ENCODE measurements at places on chromosomes 3 and 15.

GRCh38 chr3:194761384-194761783, 75.7 kb downstream of the FAM43A start:
- DNase-seq, result peak; percentile 53

- DNase-seq, result no peak
Observed at GRCh38 chr15:75867449-75867848, 24.2 kb downstream of the UBE2Q2 start.

DNA sequence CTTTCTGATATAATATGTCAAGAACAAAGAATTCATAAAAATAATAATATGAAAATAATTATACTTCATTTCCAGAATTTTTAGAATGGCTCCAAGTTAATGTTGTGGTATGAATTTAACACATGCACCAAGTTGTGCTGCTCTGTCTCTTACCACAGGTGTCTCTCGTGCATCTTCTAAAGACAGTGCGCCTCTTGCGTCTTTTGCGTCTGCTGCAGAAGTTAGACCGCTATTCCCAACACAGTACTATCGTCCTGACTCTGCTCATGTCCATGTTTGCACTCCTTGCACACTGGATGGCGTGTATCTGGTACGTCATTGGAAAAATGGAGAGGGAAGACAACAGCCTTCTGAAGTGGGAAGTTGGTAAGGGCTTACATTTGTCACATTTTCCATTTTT, 246.6 kb downstream of the KCNH8 start:
- no peak for DNase-seq

DNA sequence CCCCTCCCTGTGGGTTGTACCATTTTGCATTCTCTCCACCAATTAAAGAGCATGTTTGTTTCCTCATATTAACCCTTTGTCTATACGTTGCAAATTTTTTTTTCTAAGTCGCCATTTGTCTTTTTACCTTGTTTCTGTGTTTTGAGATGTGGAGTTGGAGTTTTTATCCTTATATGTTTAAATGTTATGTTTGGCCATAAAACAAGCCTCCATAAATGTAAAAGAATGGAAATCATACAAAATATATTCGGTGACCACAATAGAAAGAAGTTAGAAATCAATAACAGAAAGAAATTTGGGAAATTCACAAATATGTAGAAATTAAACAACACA, 29.2 kb downstream of the LRRK1 start:
- DNase-seq, result no peak

DNA sequence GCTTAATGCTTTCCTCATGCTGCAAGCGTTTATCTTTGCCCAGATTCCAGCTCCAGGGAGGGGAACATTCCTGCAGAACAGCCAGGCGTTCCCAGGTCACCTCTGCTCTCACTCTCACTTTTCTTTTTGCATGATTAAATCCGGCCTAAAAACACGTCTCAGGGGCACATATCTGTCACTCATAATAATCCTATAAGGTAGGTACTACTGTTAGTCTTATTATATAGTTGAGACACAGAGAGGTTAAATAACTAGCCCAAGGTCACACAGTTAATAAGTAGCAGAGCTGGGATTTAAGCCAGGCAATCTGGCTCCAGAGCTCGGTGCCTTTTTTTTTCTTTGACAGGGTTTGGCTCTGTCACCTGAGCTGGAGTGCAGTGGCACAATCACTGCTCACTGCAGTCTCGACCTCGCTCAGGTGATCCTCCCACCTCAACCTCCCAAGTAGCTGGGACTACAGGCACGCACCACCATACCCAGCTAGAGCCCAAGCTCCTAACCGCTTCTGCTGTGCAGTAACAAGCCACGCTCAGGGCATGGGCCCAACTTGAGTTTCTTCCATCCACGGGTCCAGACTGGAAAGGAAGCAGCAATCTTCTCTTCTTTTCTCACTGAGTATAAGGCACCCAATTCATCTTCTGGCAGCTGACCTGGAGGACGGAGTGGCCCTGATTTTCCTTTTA, 96.5 kb downstream of the LIPC start:
- peak; percentile 60 for DNase-seq

GRCh38 chr3:12906916-12907290, 65.5 kb upstream of the RPL32 start:
- no peak for DNase-seq

- no peak for DNase-seq
Observed at GRCh38 chr3:66415867-66416428, 84.9 kb downstream of the LRIG1 start.

DNA sequence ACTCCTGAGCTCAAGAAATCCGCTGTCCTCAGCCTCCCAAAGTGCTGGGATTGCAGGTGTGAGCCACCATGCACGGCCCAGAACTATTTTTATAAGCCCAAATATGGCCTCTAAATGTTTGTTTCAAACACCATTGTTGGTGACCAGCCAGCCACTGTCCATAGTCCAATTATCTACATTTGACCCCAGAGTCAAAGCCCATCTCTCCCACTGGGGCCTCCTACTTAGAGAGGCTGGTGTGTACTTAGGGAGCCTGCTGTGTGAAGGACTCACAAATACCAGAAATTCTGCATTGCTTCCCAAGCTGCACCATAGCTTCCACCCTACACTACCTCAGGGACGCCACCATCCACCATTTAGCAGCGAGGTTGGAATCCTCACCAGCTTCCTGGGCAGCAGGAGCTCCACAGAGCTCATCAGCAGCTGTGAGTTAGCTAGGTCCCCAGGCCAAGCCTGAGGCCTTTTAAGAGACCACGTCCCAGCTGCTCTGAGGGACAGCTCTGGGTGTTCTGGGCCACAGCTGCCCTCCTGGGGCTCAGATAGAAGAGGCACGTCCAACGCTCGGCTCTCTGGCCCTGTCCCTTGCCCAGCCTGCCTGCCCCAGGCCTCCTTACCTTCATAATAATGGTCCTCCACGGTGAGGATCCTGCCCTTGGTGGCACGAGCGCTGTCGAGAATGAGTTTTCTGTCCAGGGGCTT, 29.5 kb downstream of the TKT start:
- DNase-seq, result no peak

- DNase-seq, result no peak
Observed at GRCh38 chr3:157115069-157116006, 44.6 kb downstream of the CCNL1 start.

DNA sequence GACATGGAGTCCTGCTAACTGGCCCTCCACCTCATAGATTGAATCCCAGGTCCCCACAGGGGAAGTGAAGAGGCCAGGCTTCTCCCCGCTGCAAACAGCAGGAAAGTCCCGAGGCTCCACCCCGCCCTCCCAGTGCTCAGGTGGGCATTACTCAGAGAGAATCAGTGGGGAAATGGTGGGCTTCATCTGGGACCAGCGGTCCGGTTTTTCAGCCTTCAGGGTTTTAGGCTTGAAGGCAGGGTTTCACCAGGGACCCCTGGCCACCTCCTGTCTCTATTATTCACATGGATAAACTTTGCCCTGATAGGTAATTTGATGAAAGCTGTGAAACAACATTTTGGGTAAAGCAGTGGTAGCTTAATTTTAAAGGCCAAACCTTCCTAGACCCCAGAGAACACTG, 31.3 kb downstream of the MKRN3 start:
- DNase-seq, result no peak

GRCh38 chr3:56233742-56234141, 234.5 kb downstream of the ERC2 start:
- no peak for DNase-seq

- DNase-seq, result peak; percentile 47
Observed at GRCh38 chr15:68126396-68126795, 72.3 kb downstream of the PIAS1 start.

DNA sequence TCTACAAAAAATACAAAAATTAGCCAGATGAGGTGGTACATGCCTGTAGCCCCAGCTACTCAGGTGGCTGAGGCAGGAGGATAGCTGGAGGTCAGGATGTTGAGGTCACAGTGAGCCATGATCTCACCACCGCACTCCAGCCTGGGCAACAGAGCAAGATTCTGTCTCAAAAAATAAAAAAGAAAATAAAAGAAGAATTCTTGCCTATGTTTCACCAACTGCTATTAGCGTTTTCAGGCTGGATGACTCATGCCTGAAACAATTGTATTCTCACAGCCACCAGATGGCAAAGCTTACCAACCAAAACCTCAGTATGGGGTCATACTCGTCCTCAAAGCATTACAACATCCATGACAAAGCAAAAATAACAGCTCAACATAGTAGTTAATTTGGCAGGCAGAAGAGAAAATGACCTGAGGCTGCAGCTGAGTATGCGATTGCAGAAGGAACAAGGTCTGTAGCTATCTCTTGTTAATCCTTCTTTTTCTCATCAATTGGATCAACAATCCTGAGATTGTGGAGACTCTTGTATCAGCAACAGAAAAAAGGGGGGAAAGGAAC, 52.2 kb downstream of the TP53BP1 start:
- peak; percentile 30 for DNase-seq

Data from right hindlimb (tissue), 1 donor.